ENCODE measurements at places on chromosomes 4 and X.

DNA sequence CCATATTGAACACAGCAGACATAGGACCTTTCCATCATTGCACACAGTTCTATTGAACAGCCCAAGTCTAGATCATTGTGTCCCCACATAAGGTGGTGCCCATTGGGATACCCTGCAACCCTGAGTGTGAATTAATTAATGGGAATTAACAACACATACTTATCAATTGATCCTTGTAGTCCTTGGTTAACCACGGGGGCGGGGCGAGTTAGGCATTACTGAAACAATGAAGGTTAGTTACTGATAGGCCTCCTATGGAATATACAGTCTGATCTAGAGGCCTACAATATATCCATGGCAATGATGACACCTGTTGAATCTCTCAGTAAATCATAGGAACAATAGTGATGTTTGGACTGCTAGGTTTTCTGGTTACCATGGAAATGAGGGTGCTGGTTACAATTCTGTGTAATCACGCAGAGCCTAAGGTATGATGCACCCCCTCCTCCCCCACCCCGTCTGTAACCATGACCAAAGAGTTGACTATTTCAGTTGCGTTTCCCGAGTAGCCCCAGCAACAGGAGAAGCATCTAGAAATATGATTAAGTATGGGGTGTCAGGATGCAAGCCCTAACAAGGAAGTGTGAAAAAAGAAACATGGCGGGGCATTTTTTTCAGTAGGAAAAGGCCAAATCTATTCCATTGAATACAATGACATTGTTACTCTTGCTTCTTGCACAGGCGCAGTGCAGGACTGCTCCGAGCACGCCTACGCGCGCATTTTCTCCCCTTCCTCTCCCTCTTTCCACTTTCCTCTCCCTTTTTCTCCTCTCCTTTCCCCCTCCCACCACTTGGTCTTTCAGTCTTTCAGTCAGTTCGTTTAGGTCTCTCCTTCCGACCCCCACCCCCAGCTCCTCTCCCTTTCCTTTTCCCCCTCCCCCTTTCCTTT is 677 bp upstream of the NONO start:
- no peak for DNase-seq

DNA sequence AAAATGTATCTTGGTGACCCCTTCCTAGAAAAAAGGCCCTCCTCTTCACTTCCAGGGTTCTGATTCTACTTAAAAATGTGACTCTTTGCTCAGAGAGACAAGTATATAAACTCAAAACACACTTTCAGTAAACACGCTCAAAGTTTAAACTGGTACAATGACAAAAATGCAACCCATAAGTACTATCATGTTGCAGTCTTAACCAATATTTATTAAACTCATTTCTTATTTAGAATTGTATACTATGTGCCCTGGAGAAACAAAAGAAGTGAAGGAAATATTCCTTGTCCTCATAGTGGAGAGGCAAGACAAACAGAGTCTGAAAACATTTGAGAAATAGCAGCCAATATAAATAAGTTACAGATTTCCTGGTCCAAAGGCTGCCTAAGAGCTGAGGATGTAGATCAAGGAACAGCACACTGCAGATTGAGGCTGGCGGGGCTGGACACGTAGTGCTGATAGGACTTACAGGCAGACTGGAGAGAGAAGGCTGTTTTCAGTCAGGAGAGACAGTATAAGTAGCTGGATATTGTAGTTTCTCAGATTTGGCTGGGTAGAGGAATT is 39.1 kb upstream of the ANXA3 start:
- no peak for DNase-seq

DNA sequence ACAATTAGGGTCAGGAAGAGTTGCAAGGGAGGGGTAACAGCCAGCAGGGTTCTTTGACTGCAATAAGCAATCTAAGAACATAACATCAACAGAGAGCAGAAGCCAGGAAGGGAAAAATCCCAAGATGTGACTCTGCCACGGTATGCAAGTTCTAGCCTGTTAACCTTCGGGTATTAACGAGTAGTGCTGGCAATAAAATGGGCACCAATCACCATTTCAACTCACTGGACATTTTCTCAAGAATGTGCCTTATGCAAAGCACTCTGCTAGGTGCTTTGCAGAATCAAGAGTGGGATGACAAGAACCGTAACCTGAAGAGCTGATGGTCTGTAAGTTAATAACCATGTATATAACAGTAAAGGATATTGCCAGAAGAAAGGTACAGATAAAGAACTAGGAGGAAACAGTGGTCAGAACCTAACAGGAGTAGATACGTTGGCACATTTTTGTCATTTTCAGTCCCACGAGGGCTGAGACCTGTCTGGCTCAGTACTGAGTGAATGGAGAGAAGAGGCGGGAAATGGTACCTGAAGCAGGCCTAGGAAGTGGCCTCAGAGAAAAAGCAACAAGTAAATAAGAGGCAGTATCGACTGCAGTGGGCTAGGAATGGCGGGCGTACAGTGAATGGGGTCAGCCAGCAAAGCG is 2.7 kb downstream of the ELOVL6 start:
- DNase-seq: no peak

DNA sequence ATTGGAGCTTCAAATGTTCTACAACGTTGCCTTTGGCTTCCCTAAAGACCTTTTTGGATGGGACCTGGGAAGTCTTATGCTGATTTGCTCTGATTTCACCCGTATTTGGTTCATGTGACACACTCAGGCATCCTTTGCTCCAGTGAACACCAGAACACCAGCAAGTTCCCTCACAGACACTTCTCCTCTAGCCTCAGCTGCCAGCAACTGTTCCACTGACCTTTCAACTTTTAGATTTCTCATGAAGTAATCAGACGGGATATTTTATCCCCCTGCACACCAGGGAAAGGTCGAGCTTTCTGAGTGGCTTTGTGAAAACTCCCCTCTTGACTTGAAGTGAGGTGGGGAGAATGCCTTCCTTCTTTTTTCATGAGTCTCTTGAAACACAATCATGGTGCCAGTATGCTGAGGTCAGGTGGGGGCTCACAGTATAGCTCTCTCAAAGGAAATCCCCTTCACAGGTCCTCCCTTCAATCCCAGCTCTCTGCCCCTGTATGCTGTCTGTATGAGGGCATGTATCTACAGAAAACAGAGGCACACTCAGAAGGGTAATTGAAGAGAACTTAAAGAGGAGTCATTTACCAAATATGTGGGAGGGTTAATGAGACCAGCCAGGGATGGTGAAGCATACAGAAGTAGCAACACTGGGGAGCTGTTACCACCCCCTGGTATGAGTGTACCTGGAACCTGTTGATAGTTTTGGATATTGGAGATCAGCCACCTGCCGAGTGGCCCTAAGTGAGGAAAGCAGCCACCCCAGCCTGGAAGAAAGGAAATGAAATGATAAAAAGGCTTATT is 62.7 kb downstream of the FGFBP1 start:
- DNase-seq: no peak

DNA sequence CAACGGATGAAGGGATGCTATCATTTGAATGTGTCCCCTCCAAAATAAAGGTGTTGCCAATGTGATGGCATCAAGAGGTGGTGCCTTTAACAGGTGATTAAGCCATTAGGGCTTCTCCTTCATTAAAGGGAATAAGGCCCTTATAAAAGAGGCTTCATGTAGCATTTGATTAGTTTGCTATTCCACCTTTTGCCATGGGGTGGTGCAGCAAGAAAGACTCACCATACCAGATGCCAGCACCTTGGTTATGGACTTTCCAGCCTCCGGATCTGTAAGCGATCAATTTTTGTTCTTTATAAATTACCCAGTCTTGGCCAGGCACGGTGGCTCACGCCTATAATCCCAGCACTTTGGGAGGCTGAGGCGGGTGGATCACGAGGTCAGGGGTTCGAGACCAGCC is 7.9 kb upstream of the SLC25A43 start:
- DNase-seq: no peak

DNA sequence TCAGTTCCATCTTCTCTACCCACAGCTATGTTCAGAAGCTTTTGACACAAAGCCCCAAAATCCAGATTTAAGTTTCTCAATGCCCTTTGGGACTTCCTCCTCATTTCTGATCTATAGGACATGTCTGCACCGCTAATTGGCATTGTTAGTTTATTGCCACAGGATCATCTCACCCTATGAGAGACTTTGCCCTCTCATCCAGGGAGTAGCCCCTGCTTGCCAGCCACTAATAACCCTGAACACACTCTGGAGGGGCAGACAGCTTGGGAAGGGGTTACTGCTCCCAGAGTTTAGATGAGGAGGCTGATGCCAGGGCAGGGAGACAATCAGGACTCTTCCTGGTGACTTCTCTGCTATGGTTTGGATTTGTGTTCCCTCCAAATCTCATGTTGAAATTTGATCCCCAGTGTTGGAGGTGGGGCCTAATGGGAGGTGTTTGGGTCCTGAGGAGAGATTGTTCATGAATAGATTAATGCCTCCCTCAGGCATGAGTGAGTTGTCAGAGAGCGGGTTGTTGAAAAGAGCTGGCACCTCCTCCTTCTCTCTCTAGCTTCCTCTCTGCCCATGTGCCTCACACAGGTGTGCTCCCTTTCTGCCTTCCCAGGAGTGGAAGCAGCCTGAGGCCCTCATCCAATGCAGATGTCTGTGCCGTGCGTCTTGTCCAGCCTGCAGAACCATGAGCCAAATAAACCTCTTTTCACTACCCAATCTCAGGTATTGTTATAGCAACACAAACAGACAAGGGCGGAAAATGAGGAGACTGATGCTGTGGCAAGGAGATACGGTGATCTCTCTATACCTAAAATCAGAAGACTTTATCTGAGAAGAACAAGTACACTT is 3.6 kb upstream of the SCARB2 start:
- no peak for DNase-seq

GRCh38 chrX:48569958-48570357 is 4.3 kb upstream of the RBM3 start:
- no peak for DNase-seq

DNA sequence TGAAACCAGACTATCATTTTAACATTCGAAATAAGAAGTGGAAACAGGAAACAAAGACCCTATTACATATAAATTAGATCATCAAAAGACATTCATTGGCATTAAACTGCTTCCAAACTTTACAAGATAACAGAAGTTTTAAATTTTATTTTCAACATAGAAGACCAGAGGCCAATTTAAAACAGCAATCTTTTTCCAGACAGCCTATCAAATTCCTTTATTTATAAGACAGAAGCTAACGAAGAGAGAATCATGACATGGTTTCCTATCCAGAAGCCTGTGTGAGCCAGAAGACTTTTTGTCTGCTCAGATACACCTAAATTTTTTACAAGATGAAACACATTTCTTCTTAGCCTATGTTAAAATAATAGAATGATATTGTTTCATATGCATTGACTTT is 291.9 kb downstream of the PPP3CA start:
- no peak for DNase-seq

- peak; percentile 49 for DNase-seq
Measured at GRCh38 chrX:56764153-56764974, 35.3 kb downstream of the NBDY start.

DNA sequence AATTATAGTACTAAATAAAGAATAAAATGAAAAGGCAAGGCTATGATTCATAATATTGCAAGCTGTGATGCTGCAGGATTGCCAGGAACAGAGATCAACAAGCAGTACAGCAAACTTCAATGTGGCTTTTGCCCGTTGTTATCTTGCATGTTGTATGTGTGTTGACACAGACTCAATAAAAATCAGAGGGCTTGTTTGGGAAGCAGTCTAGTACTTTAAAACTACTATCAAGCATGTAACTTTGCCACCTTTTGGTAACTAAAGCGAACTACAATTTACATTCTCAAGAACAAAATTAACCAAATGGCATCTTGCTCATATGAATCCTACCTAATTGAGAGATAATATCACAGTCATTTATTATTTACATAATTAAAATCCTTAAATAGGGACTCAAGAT is 79.8 kb upstream of the GPM6A start:
- peak; percentile 17 for DNase-seq

DNA sequence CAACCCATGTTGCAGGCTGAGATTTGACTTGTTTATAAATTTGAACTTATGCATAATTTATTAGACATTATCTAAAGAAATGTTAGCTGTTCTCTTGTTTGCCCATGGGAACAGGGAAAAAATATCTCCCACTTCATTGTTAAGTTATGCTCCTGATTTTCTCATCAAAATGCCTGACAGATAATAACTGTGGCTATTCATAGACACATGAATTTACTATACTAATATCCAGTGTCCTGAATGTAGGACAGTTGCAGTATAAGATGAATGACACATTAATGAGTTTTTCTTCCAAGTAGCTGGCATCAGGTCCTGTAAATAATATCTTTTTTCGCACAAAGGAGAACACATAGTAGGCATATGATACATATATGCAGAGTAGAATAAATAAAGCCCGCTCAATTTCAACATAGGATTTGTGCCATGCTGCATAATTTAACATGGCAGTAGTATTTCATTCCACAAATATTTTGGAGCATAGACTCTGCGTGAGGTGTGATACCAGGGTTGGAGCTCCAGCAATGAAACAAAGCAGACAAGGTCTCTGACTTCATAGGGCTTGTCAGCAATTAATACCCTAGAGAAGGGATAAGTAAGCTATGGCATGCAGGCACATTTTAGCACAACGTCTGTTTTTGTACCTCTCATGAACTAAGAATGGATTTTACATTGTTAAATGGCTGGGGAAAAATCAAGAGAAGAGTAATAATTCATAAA is 40.4 kb upstream of the DDX53 start:
- DNase-seq: no peak

- no peak for DNase-seq
Measured at GRCh38 chr4:155703486-155704247, 37.0 kb downstream of the GUCY1A1 start.

DNA sequence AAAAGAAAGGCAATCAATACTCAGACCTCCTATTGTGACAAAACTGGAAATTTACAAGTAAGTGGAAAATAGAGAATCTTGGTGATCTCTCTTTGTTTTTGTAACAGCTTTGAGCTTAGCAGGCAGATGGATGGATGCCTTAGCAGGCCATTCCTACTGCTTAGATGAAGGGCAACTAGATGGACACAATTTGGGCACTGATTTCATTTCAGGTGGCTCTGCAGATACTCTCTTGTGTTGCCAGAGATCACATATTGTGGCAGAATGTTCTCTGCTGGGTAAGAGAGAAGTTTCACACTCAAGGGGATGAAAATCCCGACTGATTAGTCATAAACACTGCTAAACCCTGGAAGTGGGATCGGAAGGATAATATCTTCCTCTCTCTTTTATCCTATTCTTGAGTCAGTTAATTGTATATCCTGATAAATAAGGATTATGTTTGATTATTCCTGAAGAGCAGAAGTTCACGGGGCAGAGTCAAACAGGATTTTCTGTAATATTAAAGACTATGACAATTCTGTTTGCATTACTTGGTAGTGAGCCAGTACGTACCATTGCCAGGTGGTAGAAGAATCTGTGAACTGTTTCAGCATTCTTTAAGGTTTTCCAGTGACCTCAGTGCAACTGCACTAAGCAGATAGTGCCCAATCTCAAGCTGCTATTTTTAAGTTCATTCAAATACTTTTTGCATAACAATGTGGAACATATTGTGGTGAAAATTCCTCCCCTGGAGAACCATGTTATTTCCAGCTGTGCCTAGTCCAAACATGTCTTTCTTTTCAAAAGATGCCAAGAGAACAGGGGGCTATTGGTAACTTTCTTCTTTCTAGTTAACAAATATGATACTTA is 974.3 kb downstream of the FSTL5 start:
- DNase-seq: no peak

- no peak for DNase-seq
Measured at GRCh38 chr4:70298051-70298450, 36.7 kb upstream of the CABS1 start.

Measured in iPS-NIHi11 (cell line).